Renal cortex interstitium (tissue), 15 donors: ENCODE measurements at places on chromosomes 11 and 22. TPM values are rescaled to one million over a fixed set of nuclear protein-coding genes. Genes with fewer than 3 reads are reported as not detected.

CCND1 gene
- polyA plus RNA-seq = 160 TPM

SEZ6L gene
- 0.30 TPM for polyA plus RNA-seq

RGL4 gene
- polyA plus RNA-seq = 2.8 TPM

CCDC15 gene
- polyA plus RNA-seq = 4.0 TPM

TEAD1 gene
- polyA plus RNA-seq = 109 TPM

VSIG2 gene
- 5.9 TPM for polyA plus RNA-seq

RFPL3 gene
- polyA plus RNA-seq = not detected

STK33 gene
- polyA plus RNA-seq = 31.8 TPM

CHRDL2 gene
- 0.29 TPM for polyA plus RNA-seq

SMTNL1 gene
- 0.59 TPM for polyA plus RNA-seq

IFITM5 gene
- not detected for polyA plus RNA-seq

GSTT2B gene
- 13.0 TPM for polyA plus RNA-seq

PTGDR2 gene
- 0.23 TPM for polyA plus RNA-seq

KRTAP5-11 gene
- polyA plus RNA-seq = not detected

PLEKHA7 gene
- 46.5 TPM for polyA plus RNA-seq

SERPIND1 gene
- polyA plus RNA-seq = 3.4 TPM

WNT11 gene
- 9.5 TPM for polyA plus RNA-seq

FREY1 gene
- 0.25 TPM for polyA plus RNA-seq

RIBC2 gene
- 7.7 TPM for polyA plus RNA-seq

RAB38 gene
- 19.9 TPM for polyA plus RNA-seq

MMP3 gene
- polyA plus RNA-seq = 0.36 TPM

RHOD gene
- polyA plus RNA-seq = 7.7 TPM

C11orf87 gene
- 0.17 TPM for polyA plus RNA-seq

UCP3 gene
- 3.1 TPM for polyA plus RNA-seq

FXYD6 gene
- polyA plus RNA-seq = 116 TPM

OR52R1 gene
- polyA plus RNA-seq = not detected

GAB2 gene
- 18.8 TPM for polyA plus RNA-seq
